NCI-H524 treated with DMSO at 0.1 percent for 48 hours (cell line): ENCODE measurements at places on chromosomes 3 and 15.

- no peak for DNase-seq
Observed at GRCh38 chr3:59131016-59131766, 81.4 kb upstream of the CFAP20DC start.

DNA sequence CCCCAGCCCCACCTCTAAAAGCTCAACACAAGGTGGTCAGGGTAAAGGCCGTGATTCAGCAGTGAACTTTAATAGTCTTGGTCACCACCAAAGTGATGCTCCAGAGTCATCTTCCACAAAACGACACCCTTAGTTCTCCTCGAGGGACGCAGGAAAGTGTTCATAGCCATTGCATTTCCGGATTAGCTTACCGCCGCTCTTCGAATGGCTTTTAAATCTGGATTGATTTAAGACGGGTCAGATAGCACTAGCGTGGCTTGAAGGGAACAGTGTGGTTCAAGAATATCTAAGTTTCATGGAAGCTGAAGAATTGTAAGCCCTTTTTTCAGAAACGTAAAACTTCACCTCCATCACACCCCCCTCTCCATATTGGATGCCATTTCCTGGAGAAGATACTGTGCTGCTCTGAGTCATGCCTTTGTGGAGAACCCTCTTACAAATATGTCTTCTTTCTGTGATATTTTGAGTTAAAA lies 829 bp downstream of the RNF7 start:
- DNase-seq: no peak

DNA sequence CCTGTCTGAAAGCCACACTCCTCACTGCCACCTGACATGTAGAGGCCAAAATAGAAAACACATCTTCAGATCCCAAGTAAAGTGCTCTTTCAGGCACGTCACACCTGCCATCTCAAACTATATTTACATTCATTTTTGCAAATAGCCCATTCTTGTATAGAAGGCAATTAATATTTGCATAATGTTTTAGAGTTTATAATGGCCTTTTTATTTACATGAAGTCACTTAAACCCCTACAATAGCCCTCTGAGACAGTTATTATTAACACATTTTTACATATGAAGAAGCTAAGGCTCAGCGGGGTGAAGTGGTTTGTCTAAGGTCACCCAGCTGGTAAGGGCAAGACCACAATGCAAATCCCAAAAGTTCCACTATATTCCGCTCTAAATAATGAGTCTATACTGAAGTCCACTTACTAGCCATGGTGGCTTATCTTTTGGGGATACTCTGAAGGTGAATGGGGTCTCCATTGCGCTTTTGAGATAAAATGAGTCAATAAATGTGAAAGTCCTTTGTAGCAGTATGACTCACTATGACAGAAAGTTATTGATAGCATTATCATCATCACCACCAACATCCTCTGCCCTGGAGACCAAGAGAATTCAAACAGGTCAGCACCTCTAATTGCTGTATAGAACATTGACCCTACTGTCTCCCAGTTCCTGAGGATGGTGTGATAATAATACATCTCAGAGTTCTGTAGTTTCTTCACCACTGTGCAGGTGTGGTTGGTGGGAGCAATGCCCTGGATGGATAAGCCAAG lies 155.9 kb upstream of the BCL6 start:
- DNase-seq: no peak

GRCh38 chr3:64267721-64268604 lies 42.7 kb upstream of the PRICKLE2 start:
- DNase-seq: no peak

DNA sequence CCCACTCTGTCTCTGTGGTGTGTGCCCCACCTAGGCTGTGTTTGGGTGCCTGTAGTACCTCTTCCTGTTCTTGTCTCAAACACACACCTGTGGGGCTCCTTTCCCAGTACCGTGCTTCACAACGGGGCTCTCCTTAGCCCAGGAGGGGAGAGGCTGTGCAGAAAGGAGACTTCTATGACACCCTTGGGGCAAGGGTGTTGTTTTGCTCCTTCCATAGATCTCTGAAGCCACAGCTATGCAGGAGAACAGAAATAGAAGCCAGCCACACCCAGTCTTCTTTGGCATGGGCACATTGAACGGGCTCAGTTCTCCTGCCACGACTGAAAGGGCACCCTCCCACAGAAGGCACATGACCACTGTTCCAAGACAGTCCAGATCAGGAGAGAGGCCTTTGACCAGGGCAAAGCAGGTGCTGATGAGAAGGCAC lies 74.3 kb downstream of the LIPC start:
- DNase-seq: no peak

- DNase-seq: no peak
Observed at GRCh38 chr3:119873646-119874045, 91.7 kb downstream of the NR1I2 start.

- DNase-seq: no peak
Observed at GRCh38 chr15:100934166-100934565, 15.0 kb downstream of the LRRK1 start.

GRCh38 chr15:92693691-92694331 lies 38.2 kb upstream of the FAM174B start:
- DNase-seq: no peak

GRCh38 chr3:183315739-183316138 lies 62.7 kb downstream of the B3GNT5 start:
- DNase-seq: no peak

GRCh38 chr3:135172191-135172869 lies 377.3 kb downstream of the EPHB1 start:
- no peak for DNase-seq

DNA sequence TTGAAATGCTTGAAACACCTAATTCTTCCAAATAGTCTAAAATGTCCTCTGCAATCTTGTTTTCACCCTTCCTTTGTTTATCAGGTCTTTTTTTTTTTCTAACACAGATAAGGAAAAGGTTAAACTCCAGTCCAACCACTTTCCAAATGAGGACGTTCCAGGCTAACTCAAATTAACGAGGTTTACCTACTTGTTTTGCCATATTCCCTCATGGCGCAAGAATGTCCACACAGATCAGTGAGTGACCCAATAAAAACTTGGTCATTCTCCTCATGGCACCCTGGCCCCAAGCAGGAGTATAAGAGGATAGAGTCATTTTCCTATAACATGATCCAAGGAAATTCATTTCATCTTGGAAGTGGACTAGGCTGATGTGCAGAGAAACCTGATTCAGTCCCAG lies 6.6 kb upstream of the LIPC start:
- DNase-seq: no peak

DNA sequence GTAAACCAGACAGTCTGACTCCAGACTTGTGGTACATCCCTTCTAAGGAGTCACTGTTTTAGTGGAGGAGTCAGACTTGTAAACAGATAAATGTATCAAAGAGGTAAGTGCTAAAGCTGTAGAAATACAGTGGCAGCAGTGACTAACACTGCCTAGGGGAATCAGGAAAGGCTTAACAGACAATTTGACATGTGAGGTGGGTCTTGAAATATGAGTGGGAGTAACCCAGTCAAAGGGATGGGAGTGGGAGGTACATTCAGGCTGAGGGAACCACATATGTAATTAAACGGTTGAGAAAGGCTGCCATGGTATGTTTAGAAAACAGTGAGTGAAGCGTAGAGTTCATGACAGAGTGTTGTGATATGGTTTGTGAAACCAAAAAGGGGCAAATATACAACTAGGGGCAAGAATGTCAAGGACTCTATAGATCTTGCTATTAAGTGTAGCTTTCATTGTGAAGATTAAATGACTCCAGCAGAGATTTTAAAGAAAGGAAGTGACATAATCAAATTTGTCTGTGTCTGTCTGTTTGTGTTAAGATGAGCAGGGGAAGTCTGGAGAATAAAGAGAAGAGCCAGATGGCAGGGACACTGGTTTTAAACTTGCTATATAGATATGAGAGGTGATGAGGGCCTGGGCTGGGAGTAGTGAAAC lies 11.2 kb upstream of the ALCAM start:
- no peak for DNase-seq

- DNase-seq: no peak
Observed at GRCh38 chr15:42863572-42864239, 56.9 kb downstream of the TTBK2 start.

GRCh38 chr15:26433818-26434217 lies 339.0 kb downstream of the GABRB3 start:
- DNase-seq: peak; percentile 90

DNA sequence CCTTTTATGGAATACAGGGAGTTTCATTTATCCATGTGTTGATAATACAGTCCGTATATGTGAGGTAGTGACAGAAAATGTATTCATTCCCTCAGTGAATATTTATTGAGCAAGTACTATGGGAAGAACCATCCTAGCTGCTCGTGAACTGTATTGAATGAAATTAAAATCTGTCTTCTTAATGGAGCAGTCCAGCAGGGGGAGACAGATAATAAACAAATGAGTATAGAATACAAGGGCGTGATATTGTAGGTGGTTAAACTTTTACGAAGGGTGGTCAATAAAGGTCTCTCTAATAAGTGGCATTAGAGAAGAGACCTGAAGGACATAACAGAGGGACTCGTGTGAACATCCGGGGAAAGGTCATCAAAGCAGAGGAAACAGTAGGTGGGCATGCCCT lies 62.7 kb upstream of the OSTN start:
- DNase-seq: no peak

GRCh38 chr3:40969756-40970466 lies 229.4 kb upstream of the CTNNB1 start:
- DNase-seq: no peak

DNA sequence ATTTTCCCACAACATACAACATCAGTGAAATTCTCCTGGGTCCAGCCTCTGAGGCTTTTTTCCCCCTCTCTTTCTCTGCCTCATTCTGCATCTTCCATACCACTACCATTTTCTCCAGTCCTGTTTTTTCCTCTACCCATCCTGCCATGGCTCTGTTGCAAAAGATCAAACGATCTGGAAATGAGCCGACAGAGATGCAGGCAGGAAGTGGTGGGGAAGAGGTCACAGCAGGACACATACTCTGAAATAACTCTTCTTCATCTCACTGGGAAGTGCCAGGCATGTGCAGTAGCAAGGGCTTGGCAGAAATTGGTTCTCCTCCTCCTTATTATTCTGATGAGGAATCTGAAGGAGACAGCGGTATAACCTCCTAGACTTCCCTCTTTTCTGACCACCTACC lies 114.3 kb downstream of the CORO2B start:
- no peak for DNase-seq

DNA sequence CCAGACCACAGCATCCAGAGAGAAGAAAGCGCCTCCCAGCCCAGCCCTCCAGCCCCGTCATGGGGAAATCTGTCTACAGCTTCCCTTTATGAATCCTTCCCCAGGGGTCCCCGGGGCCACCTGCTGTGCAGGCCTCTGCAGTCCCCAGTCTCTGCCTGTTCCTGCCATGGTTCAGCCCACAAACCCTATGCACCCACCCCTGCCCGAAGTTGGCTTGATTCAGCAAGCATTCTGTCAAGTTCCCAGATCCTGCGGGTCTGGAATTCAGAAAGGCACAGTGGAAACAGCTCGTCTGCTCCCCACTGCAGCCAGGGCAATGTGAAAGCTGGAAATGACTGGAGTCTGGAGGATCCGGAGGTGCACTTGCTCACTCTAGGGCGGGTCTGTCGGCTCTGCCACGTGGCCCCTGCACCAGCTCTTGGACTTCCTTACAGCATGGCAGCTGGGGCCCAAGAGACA lies 2.9 kb upstream of the OCA2 start:
- DNase-seq: no peak

DNA sequence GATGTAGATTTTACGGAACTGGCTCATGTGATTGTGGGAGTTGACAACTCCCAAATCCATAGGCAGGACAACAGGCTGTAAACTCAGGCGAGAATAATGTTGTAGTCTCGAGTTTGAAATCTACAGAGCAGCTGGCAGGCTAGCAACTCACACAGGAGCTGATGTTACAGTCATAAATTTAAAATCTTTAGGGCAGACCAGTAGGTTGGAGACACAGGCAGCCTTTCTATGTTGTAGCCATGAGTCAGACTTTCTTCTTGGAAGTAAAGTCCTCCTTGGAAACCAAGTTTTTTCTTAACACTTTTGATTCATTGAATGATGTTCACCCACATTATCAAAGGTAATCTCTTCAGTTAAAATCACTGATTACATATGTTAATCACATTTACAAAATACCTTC lies 89.1 kb upstream of the ALCAM start:
- DNase-seq: no peak

- no peak for DNase-seq
Observed at GRCh38 chr3:59845386-59845785, 795.6 kb upstream of the CFAP20DC start.

DNA sequence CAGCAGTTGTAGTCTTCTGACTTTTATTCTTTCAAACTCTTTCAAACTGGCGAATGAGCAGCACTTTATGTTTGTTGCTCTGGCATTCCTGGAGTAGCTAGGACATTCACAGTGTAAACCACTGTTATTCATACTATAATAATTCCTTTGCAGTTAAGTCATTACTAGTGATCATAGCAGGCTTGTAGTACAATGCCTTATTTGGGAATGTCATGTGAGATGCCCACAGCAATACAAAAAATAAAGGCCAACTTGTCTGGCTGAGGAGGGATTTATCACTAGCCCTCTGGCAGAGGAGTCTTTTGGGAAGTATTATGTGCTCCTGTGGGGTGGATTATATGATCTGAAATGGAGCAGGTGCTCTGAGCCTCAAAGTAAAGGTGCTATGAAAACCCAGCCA lies 197.2 kb downstream of the VGLL3 start:
- no peak for DNase-seq

- no peak for DNase-seq
Observed at GRCh38 chr3:175421902-175422301, 562.8 kb downstream of the NAALADL2 start.

GRCh38 chr3:114994554-114995341 lies 152.3 kb downstream of the ZBTB20 start:
- no peak for DNase-seq

GRCh38 chr3:8756671-8757070 lies 12.7 kb downstream of the OXTR start:
- no peak for DNase-seq

GRCh38 chr3:37216597-37217097 lies 42.3 kb upstream of the LRRFIP2 start:
- DNase-seq: no peak

- no peak for DNase-seq
Observed at GRCh38 chr3:192889679-192890078, 28.0 kb downstream of the MB21D2 start.

GRCh38 chr15:62390791-62391640 lies 225.9 kb upstream of the C2CD4B start:
- no peak for DNase-seq

GRCh38 chr3:20066850-20067617 lies 26.8 kb downstream of the KAT2B start:
- DNase-seq: no peak

DNA sequence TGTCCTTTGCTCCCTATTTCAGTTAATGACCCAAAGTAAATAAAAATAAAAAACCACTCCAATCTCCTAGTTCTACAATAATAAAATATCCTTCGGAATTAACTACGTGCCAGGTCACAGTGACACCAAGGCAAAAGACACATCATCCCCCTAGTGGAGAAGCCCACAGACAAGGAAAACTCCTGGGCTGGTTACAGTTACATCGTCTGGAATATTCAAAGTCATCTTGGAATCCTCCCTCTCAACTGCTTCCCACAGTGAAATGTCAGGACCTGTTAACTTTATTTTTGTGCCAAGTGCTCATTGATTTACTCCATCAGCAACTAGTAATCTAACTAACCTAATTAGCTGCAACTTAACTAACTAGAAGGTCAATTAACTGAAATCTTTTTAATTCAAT lies 349.3 kb downstream of the MAGI1 start:
- DNase-seq: no peak
